ENCODE measurements at places on chromosomes 1 and 21. TPM values are rescaled to one million over a fixed set of nuclear protein-coding genes. Genes with fewer than 3 reads are reported as not detected.

Gene LAMB3
- total RNA-seq, result 1.8 TPM

Gene TCHHL1
- total RNA-seq, result not detected

Gene CFHR5
- not detected for total RNA-seq

DNA sequence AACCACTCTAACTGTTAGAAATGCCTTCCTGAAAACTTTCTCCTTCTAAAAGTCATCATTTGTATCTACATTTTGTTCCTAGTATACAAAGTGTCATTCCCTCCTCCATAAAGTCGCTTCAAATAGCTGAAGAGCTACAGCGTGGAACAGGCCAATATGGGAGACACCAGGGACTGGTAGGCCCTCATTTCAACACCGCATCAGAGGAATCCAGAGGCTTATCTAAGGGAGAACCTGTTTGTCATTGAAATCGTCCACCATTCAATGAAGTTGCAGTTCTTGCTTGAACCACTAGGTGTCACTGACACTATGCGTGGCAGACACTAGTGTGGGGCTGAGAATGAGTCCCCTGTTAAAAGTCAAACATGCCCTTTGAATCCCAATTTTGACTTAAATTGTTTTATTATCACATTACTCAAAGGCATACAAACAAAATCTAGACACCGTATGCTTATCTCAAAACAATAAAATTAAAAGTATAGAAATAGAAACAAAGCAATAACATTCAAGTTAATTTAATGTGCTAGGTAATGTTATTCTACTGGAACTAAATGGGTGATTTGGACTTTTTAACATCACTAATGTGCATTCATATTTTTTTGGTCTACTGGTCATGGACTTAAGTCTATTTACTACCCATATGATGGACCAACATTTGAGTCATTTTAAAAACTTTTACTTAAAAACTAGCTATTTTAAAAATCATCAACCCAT is 182.3 kb downstream of the FCRL5 start:
- DNase-seq, result peak; percentile 21

GRCh38 chr1:70442490-70442889 is 31.4 kb downstream of the CTH start:
- no peak for DNase-seq

GRCh38 chr1:41610361-41610760 is 125.9 kb upstream of the EDN2 start:
- DNase-seq, result no peak

Measured in H4 (cell line).